ENCODE measurements at places on chromosomes 13 and 19. TPM values are rescaled to one million over a fixed set of nuclear protein-coding genes. Genes with fewer than 3 reads are reported as not detected.

GRCh38 chr19:17054746-17055145, 20.5 kb downstream of the HAUS8 start:
- peaks cover 48% of the 10 kb centered on the region for H3K36me3 ChIP-seq
- DNase-seq, result no peak
- no peaks in the 10 kb centered on the region for H3K4me1 ChIP-seq
- H3K27ac ChIP-seq, result no peak overlapping the region
- H3K4me3 ChIP-seq, result no peak overlapping the region

DNA sequence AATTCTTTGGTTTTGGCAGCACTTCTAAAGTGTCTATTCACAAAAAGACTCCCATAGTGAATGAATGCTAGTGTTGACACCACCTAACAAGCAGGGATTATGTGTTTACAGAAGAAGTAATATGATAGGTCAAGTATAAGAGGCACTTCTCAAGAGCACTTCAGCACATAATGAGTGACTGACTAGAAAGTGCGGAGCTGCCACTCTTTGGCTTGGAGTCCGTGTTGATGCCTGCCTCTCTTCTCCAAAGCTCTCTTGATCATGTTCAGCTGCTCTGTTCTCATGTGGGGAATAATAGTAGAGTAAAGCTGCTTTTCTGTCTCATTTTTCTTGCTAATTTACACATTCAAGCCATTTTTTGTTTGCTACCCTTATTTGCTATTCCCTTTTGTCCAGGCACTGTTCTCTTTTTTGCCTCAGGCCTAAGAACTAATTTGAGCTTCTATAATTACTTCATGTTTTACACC, 22.7 kb upstream of the MAB21L1 start:
- no peak overlapping the region for H3K4me3 ChIP-seq
- H3K36me3 ChIP-seq, result no peaks in the 10 kb centered on the region
- no peak overlapping the region for H3K27ac ChIP-seq
- no peaks in the 10 kb centered on the region for H3K27me3 ChIP-seq
- no peak for DNase-seq

DNA sequence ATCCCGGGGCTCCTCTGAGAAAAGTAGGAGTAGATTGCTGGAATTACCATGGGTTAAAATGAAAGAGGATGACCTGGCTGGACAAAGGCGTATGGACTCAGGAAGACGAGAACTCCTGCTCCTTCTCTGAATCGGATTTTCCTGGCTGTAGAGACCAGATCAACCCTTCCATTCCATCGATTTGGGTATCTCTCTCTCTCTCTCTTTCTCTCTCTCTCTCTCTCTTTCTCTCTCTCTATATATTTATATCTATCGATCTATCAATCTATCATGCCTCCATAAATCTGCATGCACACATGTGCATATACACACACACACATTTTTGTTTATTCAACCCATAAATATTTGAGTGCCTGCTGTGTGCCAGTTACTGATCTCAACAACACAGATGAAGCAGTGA, 234.9 kb downstream of the LMO7 start:
- H3K4me1 ChIP-seq, result peaks cover 9% of the 10 kb centered on the region
- H3K36me3 ChIP-seq, result no peaks in the 10 kb centered on the region
- no peak for DNase-seq
- H3K27me3 ChIP-seq, result peaks cover 3% of the 10 kb centered on the region
- peak overlapping the region; percentile 43 for H3K4me3 ChIP-seq

- DNase-seq, result no peak
- H3K27ac ChIP-seq, result peak overlapping the region; percentile 96
- peak overlapping the region; percentile 59 for H3K4me3 ChIP-seq
These were observed 108.8 kb downstream of the KCTD15 start for GRCh38 chr19:33905473-33905936.

GRCh38 chr13:106690779-106691178, 122.8 kb upstream of the ARGLU1 start:
- DNase-seq, result no peak
- no peaks in the 10 kb centered on the region for H3K4me1 ChIP-seq
- no peaks in the 10 kb centered on the region for H3K36me3 ChIP-seq
- H3K4me3 ChIP-seq, result no peak overlapping the region

DNA sequence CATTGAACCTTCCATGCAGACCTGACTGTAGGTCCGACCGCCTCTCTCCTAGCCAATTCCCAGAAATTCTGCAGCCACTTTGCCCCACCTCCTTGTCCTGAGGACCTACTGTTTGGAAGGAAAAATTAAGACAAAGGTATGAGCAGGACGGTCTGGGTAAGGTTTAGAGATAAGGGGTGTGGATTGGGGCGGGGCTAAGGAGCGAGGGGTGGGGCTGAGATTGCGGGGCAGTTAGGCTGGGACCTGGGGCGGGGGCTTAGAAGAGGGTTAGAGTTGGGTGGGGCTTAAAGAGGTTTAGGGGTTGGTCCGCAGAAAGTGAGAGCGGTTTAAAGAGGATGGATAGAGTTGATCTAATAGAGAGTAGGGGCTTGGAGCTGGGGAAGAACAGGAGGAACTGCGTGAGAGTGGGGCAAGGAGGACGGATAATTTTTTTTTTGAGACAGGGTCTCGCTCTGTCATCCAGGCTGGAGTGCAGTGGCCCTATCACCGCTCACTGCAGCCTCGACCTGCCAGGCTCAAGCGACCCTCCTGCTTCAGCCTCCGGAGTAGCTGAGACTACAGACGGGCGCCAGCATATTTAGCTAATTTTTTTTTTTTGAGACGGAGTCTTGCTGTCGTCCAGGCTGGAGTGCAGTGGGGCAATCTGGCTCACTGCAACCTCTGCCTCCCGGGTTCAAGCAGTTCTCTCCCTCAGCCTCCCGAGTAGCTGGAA, 1.7 kb upstream of the ZNF865 start:
- DNase-seq, result no peak
- no peak overlapping the region for H3K27ac ChIP-seq
- no peaks in the 10 kb centered on the region for H3K27me3 ChIP-seq

GRCh38 chr13:23549724-23550123, 20.5 kb upstream of the TNFRSF19 start:
- no peak overlapping the region for H3K4me3 ChIP-seq
- peaks cover 4% of the 10 kb centered on the region for H3K27me3 ChIP-seq
- no peak overlapping the region for H3K27ac ChIP-seq
- no peak for DNase-seq

DNA sequence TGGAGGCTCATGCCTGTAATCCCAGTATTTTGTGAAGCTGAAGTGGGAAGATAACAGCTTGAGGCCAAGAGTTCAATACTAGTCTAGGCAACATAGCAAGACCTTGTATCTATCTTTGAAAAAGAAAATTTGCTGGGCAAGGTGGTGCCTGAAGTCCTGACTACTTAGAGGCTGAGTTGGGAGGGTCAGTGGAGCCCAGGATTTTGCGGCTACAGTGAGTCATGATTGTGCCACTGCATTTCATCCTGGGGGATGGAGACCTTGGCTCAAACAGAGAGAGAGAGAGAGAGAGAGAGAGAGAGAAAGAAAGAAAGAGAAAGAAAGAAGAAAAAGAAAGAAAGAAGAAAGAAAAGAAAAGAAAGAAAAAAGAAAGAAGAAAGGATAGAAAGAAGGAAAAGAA, 1872.3 kb upstream of the PCDH20 start:
- H3K27ac ChIP-seq, result no peak overlapping the region
- DNase-seq, result no peak
- no peaks in the 10 kb centered on the region for H3K4me1 ChIP-seq
- H3K36me3 ChIP-seq, result no peaks in the 10 kb centered on the region
- H3K27me3 ChIP-seq, result no peaks in the 10 kb centered on the region
- H3K4me3 ChIP-seq, result no peak overlapping the region

SBK3 gene
- not detected for total RNA-seq

ZNF296 gene
- 5.8 TPM for total RNA-seq

TMEM143 gene
- 7.8 TPM for total RNA-seq

RNF113B gene
- not detected for total RNA-seq

IL4I1 gene
- total RNA-seq, result not detected

Measured in suprapubic skin (tissue), 4 donors.